ENCODE measurements at places on chromosomes 7 and 10. TPM values are rescaled to one million over a fixed set of nuclear protein-coding genes. Genes with fewer than 3 reads are reported as not detected.

The DPCD gene
- 22.1 TPM for total RNA-seq

The DGKB gene
- total RNA-seq, result 0.41 TPM

The INPP5F gene
- 5.6 TPM for total RNA-seq

The NEUROD6 gene
- total RNA-seq, result not detected

The ELN gene
- total RNA-seq, result 0.10 TPM

The CALHM3 gene
- not detected for total RNA-seq

The GPR37 gene
- total RNA-seq, result 9.7 TPM

The IDE gene
- total RNA-seq, result 21.1 TPM

The THSD7A gene
- not detected for total RNA-seq

The TSPAN15 gene
- total RNA-seq, result 103 TPM
